ENCODE measurements at places on chromosomes 1 and 21.

DNA sequence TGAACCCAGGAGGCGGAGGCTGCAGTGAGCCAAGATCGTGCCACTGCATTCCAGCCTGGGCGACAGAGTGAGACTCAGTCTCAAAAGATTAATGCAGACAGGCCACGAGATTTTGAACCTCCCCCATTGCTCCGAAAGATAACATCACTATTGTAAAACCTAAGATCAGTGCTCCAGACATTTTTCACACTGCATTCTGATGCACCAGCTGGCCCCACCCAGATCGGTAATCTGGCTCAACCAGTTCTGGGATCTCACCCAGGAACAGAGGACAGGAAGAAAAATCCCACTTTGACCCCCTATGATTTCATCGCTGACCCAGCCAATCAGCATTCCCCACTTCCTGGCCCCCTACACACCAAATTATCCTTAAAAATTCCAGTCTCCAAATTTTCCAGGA, 10.7 kb upstream of the CSRP1 start:
- no peak for DNase-seq

DNA sequence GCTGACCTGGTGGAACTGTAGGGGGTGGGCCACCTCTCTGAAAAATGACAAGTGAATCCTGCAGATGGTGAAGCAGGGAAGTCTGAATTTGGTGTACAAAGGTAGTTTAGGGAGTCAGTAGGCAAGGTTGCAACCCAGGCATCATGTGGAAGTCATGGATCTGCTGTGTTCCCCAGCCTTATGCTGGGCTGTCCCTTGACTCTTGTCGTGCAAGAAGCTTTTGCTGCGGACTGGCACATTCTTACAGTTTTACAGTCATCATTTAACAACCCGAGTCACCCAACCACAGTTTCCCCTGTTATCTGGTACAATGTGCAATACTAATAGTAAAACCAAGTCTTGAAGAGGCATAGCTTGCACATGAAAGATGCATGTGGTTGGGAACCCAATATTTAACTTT, 13.2 kb downstream of the RHOU start:
- DNase-seq = no peak

- DNase-seq = no peak
These were observed 4.5 kb upstream of the SDC3 start for GRCh38 chr1:30912913-30913652.

DNA sequence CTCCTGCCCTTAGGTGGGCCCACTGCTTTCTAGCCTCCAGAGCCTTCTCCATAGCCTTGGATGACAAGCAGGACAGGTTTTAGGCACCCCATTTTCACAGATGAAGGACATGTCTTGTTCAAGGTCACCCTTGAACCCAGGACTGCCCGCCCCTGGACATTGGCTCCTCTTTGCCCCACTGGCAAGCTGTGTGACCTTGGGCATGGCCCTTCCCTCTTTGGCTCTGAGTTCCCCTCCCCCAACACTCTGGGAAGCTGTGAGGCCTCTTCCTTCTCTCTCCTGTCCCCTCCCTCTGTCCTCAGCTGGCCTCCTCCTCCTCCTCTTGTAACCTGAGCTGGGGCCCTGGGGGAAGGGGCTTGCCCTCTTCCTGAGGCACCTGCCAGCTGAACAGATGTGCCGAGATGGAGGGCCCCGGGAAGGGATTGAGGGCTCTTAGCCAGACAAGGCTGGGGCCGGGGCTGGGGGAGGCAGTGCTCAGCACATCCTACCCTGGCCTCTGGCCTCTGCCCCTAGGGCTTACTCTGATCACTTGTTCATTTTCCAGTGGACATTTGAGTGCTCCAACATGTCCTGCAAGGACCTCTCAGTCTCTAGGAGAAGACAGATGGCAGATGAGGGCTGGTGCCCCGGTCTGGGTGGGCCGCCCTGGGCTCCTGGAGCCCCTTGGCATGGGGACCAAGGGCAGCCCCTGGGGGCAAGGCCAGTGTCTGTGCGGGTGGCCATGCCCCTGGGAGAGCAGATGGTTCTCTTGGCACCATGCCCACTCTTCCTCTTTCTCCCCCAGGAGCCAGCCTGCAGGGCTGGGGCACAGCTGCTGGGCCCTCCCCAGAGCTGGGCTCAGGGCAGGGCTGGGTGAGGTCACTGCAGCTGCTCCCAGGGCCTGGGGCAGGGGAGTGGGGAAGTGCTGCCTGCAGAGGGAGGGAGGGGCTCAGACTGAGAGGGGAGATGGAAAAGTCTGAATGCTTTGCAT, 10.7 kb downstream of the FOXO6 start:
- DNase-seq = no peak

DNA sequence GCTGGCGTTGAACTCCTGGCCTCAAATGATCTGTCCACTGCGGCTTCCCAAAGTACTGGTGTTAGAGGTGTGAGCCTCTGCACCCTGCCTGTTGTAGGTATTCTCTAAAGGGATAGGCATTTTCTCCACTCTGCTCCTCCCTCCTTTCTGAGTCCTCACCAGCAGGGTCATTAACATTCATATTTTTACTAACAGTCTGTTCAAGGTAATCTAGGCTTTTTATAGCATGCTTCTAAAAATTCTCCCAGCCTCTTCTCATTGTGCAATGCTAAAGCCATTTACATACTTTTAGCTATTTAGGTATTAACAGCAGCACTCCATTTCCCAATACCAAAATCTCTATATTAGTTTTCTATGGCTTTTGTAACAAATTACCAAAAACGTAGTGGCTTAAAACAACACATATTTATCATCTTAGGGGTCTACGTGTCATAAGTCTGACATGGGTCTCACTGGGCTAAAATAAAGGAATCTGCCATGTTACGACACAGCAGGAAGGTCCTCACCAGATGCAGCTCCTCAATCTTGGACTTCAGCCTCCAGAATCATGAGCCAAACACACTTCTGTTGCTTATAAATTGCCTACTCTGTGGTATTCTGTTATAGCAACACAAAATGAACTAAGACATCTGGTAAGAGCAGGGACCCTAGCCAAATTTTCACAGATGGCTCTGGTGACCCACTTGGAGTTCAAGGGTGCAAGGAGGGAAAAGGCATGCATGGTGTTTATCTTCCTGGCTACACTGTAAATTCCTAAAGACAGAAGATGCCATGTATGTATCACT, 2.9 kb upstream of the SLC2A7 start:
- no peak for DNase-seq

GRCh38 chr1:231872461-231872910, 245.9 kb downstream of the DISC1 start:
- DNase-seq = no peak

- DNase-seq = no peak
These were observed 493.7 kb upstream of the ZP4 start for GRCh38 chr1:238384381-238384780.

GRCh38 chr1:220227393-220227792, 44.9 kb downstream of the RAB3GAP2 start:
- no peak for DNase-seq

Data from SK-N-MC (cell line).